ENCODE measurements at places on chromosomes 2 and 18. TPM values are rescaled to one million over a fixed set of nuclear protein-coding genes. Genes with fewer than 3 reads are reported as not detected.

The NDUFS1 gene
- 72.2 TPM for total RNA-seq

The MBP gene
- total RNA-seq = 21.3 TPM

The DUSP2 gene
- 0.32 TPM for total RNA-seq

The SCN3A gene
- total RNA-seq = not detected

The RNMT gene
- 16.4 TPM for total RNA-seq

The FSHR gene
- total RNA-seq = not detected

The MTLN gene
- 122 TPM for total RNA-seq

The IL36A gene
- not detected for total RNA-seq

The SPHKAP gene
- 0.01 TPM for total RNA-seq

The CIDEA gene
- not detected for total RNA-seq

The C18orf32 gene
- 20.8 TPM for total RNA-seq

The PLCL1 gene
- 0.02 TPM for total RNA-seq

The TLX2 gene
- 0.31 TPM for total RNA-seq

The CLIP4 gene
- 14.4 TPM for total RNA-seq
